Endothelial cell (in vitro differentiated cells): ENCODE measurements at places on chromosomes 7 and 10.
A peak's percentile ranks its signal among the peaks of the same experiment; 100 is the strongest.

DNA sequence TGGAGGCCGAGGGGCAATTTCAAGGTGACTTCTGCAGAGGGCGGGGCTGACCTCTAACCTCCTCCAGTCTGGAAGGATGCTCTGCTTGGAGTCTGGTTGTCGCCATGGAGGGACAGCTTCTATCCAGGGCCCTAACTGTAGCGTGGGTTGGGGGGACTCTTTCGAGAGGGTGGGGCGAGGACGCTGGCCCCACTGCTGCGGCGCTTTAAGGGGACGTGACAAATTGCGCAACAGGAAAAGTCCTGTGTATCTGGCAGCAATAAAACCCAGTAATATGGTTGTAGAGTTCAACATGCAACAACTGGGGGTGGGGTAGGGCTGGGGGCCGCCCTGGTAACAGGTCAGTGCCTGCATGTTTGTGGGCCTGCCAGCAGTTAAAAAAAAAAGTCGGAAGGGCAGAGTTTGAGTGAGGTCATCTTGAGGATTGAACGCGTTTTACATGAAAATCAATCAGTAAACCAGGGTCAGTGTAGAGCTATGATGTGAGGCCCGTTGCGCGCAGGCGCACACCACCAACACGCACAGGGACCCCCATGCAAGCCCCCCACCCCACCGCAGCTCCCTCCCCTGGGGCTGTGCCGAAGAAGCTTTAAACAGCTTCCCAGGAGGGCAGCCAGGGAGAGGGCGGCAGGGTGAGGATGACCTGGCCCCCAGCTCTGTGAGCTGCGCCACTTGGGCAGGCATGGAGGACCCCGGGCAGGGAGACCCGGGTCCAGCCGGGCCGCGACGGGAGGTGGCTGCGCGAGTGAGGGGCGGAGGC, 4.3 kb downstream of the SHH start:
- H3K4me1 ChIP-seq: peaks cover 31% of the 10 kb centered on the region
- peaks cover 36% of the 10 kb centered on the region for H3K27me3 ChIP-seq
- H3K4me3 ChIP-seq: peak overlapping the region; percentile 85
- DNase-seq: no peak
- H3K27ac ChIP-seq: peak overlapping the region; percentile 30
- H3K36me3 ChIP-seq: peaks cover 4% of the 10 kb centered on the region

GRCh38 chr10:13068484-13068883, 31.5 kb upstream of the OPTN start:
- H3K27ac ChIP-seq: no peak overlapping the region
- no peaks in the 10 kb centered on the region for H3K4me1 ChIP-seq
- H3K36me3 ChIP-seq: no peaks in the 10 kb centered on the region

DNA sequence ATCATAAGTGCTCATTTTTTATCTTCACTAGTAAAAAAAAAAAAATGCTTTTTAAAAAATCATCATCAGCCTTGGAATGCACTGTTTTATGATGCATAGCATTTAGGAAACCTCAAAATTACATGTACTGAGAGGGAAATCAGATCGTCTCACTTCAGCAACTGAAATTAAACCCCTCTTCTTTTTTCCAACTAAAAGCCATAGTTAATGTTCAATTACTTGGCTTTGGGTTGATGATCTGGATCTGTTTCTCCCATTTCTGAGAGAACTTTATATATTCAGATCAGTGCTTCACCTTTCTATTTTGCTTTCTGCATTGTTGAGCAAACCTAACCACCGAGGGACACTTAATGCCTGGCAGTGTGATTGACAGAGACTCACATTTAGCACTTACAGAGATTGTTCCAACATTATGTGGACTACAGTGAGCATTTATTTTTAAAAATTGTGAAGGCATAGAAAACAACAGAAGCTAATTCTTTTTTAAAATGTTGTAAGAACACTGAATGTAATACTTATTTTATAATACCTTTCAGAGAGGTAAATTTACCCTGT, 678.4 kb downstream of the PHTF2 start:
- no peaks in the 10 kb centered on the region for H3K4me1 ChIP-seq
- no peak for DNase-seq
- no peaks in the 10 kb centered on the region for H3K27me3 ChIP-seq
- H3K27ac ChIP-seq: no peak overlapping the region
- H3K4me3 ChIP-seq: no peak overlapping the region

DNA sequence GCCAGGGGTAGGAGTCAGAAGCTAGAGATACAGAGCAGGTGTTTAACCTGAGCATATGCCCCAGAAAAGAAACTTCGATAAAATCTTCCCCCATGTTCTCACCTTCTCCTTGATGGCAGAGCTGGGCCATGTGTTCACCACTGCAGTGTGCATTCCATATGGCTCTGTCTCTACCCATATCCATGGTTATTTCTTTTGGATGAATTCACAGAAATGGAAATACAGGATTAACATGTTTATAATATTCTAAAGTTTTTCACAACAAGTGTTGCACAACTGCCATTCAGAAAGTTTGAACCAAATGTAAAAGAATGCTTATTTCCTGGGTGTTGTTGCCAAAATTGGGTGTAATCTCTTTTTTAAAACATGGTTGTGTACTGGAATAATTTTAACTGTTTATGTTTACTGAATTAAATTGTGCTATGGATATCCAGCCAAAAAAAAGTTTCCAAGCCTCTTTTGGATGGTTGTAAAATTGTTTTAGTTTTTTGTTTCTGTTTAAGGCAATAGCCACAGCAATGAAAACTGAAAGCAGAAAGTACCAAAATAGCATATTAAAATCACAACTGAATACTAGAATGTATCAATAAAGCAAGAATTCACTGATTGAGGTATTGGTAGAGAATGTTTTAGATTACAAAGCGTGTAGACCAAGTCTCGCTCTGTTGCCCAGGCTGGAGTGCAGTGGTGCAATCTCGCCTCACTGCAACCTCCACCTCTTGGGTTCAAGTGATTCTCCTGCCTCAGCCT, 19.9 kb upstream of the CCNY start:
- peaks cover 2% of the 10 kb centered on the region for H3K27me3 ChIP-seq
- peaks cover 20% of the 10 kb centered on the region for H3K36me3 ChIP-seq
- H3K4me1 ChIP-seq: peaks cover 3% of the 10 kb centered on the region
- H3K27ac ChIP-seq: no peak overlapping the region
- DNase-seq: no peak
